ENCODE measurements at places on chromosomes 7 and 10.

DNA sequence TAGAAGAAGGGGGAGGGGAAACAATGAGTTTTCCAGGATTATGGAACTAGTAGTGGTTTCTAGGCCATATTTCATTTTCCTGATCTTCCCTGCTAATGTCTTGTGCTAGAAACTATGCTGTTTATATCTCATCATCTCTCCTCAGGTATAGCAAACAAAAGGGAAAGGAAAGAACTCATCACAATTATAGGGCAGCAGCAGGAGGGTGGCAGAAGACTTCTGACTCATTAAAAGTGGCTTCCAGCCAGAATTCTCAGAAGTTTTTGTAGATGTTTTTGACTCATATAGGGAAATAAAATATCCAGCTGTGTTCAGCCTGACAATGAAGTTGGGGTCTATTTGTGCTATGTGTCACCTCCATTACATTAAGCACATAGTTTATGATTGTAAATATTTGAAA is 6.5 kb downstream of the AHR start:
- peak; percentile 91 for DNase-seq

- no peak for DNase-seq
Measured at GRCh38 chr10:71693377-71693776, 26.2 kb downstream of the C10orf105 start.

GRCh38 chr10:45447416-45447815 is 73.4 kb downstream of the ALOX5 start:
- DNase-seq: no peak

GRCh38 chr7:69754476-69754875 is 156.2 kb downstream of the AUTS2 start:
- no peak for DNase-seq

- no peak for DNase-seq
Measured at GRCh38 chr10:79223091-79224048, 123.9 kb upstream of the PPIF start.

DNA sequence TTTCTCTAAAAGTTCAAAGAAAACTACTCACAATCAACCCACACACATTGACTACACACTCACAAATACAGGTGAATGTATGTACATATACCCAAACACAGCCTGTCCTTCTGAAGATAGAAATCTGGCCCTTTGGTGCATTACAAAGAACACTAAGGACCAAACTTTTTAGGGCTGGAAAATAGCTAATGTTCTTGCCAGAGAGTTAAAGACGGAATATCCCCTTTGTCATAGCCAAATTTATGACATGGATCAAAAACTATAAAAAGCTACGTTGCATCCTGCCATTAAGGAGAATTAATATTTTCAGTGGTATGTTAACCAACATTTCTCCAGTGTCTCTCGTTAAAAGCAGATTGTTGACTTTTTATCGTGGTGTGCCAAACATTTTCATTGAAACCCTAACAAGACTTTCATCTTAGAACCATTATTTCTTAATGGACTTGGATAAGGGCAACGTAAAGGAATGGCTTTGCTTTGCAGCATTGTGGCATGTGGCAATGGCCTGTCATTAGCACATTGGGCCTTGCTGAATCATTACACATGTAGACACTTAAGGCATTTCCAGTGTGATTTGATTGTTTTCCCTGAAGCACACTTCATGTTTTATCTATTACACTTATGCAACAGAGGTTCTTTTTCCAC is 150.9 kb upstream of the MEOX2 start:
- no peak for DNase-seq

GRCh38 chr7:104972500-104972899 is 41.5 kb upstream of the KMT2E start:
- DNase-seq: no peak

DNA sequence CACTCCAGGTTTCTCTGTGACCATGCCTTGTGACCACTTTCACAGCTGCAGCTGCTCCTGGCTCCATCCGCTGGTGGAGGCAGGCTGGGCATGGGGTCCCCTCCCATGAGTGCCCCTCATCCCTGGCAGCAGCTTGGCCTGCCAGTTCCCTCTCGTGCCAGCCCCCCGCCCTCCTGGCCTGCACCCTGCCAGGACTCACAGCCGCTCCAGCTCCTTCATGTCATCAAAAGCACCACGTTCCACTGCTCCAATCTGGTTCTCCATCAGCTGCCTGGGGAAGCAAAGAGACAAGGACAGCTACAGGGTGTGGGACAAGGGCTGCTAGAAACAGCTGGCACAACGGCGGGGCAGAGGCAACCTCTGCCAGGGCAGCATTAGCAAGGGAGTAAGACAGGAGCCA is 22.6 kb downstream of the SLIT1 start:
- DNase-seq: no peak

- DNase-seq: peak; percentile 77
Measured at GRCh38 chr10:15168291-15168785, at the start of gene NMT2. TSS of gene NMT2 (minus strand) at chr10:15168693. CDS start at chr10:15168612, 81 bp downstream.

GRCh38 chr7:134495546-134495945 is 31.8 kb upstream of the AKR1B10 start:
- no peak for DNase-seq

DNA sequence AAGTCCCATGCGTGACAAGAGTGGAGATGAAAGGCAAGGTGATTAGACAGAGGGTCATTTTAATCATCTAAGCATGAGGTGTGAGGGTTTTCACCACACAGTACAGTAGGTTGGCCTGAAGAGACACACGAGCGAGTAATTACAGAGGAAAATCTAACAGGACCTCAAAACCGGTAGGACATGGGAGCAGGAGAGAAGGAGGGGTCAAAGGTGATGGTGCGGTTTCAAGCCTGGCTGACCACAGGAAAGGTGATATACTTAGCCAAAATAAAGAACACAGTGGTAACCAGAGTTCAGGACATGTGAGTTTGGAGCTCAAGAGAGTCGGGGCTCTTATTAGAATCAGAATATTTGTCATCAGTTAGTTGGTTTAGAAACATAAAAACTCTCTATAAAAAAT is 20.0 kb downstream of the GLI3 start:
- DNase-seq: no peak

DNA sequence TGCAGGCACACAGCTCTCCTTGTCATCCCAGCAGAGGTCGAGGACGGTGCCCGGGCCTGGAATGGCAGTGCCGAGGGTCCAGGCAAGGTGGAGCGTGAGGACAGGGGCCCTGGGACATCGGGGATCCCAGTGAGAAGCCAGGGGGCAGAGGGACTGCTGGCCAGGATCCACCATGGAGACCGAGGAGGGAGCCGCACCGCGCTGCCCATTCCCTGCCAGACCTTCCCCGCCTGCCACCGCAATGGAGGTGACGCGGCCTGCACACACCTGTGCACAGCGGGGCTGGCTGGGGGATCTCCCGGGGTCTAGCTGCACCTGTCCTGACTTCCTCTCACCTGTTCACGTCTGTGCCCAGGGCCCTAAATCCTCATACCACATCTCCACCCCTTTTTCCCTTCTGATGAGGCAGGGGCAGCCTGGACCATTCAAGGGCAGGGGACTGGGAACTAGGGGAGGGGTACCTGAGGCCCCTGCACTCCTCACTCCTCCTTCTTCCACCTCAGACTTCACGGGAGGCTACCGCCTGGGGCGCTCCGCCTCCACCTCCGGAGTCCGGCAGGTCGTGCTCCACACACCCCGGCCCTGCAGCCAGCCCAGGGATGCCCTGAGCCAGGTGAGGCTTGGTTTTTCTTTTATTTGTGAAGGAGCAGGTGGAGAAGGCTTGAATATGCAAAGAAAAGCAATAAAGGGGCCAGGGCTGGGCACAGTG is 6.9 kb downstream of the NYAP1 start:
- DNase-seq: no peak

DNA sequence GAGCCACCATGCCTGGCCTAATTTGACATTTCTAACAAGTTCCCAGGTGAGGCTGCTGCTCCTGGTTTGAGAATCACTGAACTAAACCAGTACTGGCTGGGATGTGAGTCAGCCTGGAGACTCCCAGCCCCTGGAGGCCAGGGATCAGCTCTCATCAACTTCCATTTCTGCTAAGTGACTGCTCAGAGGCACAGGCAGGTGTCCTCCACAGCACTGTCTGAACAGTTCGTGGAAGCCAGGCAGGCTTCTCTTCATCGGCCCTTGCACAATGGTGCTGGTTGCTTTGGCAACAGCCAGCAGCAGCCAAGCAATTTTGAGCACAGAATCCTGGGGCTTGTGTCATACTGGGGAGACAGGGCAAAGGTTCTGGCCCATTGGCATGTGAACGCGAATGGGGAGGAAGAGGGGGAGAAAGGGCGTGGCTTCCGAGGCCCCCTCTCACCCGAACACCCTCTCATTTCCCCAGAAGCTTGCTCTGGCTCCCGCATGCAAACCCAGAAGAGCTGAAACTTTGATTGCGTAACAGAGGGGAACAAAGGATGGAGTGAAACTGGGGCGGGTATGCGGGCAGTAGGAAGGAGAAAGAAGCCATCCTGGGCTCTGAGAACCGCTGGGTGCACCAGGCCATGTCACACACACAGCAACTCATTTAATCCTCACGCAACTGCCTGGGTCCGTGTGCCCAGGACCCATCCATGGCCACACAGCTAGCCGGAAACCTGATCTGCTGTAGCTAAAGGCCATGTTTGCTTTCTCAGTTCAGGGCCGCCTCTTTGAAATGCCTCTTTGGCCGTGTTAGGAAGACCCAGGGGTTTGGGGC is 9.0 kb upstream of the POR start:
- peak; percentile 36 for DNase-seq

GRCh38 chr7:2510130-2510776 is 9.3 kb upstream of the LFNG start:
- no peak for DNase-seq

DNA sequence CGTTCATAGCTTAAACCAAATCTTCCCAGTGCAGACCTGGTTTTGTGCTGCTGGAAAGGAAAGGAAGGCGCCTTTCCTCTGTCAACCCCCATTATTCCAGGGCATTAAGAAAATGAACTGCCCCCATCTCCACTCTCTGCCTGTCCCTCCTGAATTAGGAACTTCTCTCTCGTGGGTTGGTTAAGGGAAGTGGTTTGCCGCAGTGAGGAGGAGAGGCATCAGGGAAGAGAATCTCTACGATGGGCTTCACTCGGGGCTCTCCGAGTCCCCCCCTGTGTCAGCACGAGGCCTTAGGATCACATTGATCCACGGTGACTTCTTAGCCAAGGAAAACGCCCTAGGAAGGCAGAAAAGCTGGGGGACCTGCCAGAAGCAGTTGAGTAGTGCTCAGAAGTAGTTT is 53.9 kb upstream of the LYZL2 start:
- DNase-seq: no peak

GRCh38 chr10:36725581-36726520 is 399.5 kb upstream of the ANKRD30A start:
- DNase-seq: peak; percentile 60

DNA sequence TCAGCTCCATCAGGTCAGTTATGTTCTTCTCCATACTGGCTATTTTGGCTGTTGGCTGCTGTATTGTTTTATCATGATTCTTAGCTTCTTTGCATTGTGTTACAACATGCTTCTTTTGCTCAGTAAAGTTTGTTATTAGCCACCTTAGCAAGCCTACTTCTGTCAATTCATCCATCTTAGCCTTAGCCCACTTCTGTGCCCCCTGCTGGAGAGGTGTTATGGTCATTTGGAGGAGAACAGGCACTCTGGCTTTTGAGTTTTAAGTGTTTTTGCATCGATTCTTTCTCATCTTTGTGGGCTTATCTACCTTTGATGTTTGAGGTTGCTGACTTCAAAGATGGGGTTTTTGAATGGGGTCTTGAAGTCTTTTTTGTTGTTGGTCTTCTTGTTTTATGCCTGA is 204.6 kb upstream of the FOXP2 start:
- DNase-seq: no peak

DNA sequence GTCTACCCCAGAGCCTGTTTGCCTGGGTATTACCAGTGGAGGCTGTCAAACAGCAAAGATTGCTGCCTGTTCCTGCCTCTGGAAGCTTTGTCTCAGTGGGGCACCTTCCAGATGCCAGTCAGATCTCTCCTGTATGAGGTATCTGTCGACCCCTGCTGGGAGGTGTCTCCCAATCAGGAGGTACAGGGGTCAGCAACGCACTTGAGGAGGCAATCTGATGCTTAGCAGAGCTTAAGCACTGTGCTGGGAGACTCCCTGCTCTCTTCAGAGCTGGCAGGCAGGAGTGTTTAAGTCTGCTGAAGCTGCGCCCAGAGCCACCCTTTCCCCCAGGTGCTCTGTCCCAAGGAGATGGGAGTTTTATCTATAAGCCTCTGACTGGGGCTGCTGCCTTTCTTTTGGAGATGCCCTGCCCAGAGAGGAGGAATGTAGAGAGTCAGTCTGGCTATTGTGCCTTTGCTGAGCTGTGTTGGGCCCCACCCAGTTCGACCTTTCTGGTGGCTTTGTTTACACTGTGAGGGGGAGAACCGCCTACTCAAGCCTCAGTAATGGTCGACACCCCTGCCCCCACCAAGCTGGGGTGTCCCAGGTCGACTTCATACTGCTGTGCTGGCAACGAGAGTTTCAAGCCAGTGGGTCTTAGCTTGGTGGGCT is 62.2 kb downstream of the PPP1R9A start:
- DNase-seq: peak; percentile 47

DNA sequence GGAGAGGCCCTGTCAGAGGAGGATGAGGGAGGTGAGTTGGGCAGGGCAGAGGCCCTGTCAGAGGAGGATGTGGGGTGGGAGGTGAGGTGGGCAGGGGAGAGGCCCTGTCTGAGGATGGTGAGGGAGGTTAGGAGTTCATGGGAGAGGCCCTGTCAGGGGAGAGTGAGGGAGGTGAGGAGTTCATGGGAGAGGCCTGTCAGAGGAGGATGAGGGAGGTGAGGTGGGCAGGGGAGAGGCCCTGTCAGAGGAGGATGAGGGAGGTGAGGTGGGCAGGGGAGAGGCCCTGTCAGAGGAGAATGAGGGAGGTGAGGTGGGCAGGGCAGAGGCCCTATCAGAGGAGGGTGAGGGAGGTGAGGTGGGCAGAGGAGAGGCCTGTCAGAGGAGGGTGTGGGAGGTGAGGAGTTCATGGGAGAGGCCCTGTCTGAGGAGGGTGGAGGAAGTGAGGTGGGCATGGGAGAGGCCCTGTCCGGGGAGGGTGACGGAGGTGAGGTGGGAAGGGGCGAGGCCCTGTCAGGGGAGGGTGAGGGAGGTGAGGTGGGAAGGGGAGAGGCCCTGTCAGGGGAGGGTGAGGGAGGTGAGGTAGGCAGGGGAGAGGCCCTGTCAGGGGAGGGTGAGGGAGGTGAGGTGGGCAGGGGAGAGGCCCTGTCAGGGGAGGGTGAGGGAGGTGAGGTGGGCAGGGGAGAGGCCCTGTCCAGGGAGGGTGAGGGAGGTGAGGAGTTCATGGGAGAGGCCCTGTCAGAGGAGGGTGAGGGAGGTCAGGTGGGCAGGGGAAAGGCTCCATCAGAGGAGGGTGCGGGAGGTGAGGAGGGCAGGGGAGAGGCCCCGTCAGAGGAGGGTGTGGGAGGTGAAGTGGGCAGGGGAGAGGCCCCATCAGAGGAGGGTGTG is 73.7 kb downstream of the INPP5A start:
- DNase-seq: no peak

- DNase-seq: no peak
Measured at GRCh38 chr7:80842022-80842790, 76.6 kb downstream of the SEMA3C start.
